Stimulated activated CD8-positive, alpha-beta memory T cell treated with anti-CD3 and anti-CD28 coated beads, Interleukin-4, amount 100 ng/mL, for 4 hours (primary cell): ENCODE measurements at places on chromosomes 2 and 18.

DNA sequence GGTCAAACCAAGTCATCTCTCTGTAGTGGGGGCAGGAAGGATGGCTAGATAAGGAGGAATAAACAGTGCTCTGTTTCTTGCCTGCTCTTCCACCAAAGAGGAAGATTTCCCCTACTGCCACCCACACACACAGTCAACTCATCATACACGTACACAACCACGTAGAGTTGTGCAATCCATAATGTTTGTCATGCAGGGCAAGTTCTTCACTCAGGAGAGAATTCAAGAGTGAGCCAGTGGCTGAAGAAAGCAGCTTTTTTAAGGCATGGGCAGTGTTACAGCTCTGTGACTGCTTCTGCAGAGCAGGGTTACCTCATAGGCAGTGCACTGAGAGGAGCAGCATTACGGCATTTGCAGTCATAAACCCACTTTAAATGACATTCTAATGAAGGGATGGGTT lies 283.0 kb downstream of the RND3 start:
- no peak for DNase-seq

GRCh38 chr2:134668821-134669220 lies 50.0 kb downstream of the TMEM163 start:
- peak; percentile 74 for DNase-seq

DNA sequence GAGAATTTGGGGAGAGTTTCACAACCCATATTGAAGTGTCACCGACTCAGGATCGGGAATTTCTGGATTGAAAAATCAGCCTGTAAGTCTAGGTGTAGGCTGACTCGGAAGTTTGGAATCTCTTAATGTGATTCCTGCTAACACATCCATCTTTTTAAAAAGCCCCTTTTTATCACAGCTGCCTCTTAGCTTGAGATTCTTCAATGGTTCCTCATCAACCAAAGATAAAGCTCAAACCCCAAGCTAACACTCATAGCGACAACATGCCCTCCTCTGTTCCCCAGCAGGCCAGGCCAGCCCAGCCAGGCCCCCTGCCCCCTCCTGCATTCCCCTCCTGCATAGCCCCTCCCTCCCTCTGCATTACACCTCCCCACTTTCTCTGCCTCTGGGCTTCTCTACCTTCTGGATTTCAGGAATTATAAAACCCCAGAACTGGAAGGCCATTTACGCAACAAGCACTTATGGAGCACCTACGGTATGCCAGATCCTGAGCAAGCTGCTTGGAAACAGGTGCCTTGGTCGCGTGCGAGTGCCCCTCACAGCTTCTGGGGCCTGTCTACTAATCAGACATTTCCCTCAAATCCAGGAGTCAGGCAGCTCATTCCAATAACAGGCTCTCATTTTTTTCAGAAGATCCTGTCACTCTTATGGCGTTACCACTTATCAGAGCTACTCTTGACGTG lies 63.4 kb downstream of the EMX1 start:
- no peak for DNase-seq

- DNase-seq: no peak
Measured at GRCh38 chr18:7592305-7593071, 25.4 kb downstream of the PTPRM start.

DNA sequence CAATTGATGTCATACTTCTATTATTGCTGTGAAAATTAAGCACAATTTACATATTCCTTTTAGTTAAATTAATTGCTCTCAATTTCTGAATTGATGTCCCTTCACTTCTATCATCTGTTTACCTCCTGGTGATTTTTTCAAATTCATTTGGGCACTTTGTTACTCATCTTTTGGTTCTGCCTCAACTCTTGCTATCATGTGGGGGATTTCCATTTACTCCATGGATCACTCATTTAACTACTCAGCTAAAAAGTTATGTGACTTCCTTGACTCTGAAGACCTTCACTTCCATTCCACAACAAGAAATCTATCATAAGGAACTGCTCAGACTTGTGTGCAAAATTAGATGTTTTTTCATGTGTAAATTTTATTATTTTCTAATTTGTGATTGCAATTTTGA lies 126.2 kb downstream of the EHBP1 start:
- no peak for DNase-seq

DNA sequence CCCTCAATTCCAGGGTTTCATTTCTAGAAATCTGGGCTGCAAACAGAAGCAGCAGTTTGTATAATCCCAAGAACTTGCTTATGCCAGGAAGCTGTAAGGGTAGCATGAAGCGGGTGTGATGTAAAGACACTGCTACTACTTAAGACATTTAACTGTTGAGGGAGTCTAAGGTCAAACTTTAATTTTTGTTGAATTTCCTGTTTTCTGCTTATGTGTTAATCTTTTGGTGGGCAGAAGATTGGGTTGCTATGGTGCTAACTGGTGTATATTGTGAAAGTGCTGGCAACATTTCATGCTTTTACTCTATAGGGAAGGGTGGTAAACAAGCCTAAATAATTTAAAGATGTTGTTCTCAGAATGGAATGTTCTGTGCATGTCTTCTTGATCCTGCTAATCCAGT lies 2.7 kb downstream of the NCOA1 start:
- DNase-seq: no peak

DNA sequence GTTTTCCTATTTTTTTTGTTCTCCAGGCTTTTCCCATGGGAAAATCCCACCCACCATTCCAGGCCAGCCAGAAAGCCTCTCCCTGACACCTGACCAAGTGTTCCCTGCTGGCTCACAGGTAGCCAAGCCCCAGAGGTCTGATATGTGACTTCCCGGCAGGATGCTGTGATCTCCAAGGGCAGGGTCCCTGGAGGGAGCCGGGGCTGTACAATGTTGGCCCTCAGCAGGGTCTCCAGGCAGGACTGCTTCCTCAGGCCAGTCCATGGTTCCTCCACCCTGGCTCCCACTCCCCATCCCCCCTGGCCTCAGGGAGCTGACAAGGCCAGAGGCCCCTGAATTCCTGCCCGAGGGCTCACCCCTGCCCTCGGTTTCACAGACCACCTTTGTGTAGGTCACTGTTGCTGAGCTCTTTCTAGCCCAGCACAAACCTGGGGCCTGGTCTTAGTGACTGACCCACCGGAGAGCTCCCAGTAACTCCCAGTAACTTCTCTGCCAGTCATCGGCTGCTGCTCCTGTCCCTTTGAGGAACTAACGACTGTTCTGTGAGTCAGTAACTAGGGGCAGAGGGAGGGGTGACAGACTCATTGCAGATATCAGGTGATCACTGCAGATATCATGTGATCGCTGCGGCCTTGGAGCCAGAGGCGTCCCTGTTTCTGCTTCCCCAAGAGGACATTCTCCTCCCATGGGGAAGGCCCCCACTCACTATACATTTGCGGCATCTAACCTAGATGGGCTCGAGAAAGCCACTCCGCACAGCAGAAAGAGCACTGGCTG lies 38.7 kb downstream of the SDC1 start:
- DNase-seq: no peak

- DNase-seq: no peak
Measured at GRCh38 chr2:27701676-27702075, 38.0 kb downstream of the SLC4A1AP start.

- DNase-seq: no peak
Measured at GRCh38 chr2:175166216-175166824, 1.7 kb downstream of the ATF2 start.

DNA sequence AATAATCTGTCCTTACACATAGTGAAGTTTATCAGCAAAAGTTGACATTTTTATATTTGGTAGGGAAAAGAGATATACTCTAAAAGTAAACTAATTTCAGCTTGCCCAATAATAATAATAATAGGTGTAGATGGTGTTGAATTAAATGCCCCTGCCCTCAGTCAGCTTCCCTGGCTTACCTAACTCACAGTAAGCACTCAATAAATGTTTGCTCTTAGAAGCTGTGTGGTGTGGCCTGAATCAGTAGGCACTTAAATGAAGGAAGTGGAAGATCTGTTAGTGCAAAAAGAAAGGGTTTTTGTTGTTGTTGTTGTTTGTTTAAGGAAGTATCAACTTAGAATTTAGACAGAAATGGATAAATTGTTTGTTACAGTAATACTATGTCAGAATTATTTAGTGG lies 36.2 kb downstream of the EML4 start:
- DNase-seq: no peak

GRCh38 chr2:222805591-222806304 lies 55.1 kb upstream of the ACSL3 start:
- DNase-seq: no peak

GRCh38 chr2:238821391-238821790 lies 26.5 kb upstream of the TWIST2 start:
- no peak for DNase-seq

GRCh38 chr2:189848276-189848675 lies 64.0 kb downstream of the PMS1 start:
- DNase-seq: no peak

DNA sequence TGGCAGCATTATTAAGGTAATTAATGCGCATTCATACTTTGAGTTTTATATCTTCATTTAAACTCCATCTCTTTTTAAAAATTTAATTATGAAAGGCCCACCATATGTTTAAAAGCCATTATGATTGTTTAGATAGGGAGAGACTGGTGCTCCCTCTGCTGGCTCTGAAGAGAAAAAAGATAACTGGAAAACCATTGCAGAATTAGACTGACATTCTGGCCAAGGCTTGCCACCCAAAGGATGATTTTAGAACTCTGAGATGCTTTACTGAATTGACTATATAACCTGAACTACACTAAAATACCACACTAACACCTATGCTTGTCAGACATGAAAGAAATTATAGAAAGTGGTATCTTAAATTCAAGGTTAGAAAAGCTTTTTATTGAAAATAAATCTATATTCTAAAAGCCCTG lies 127.6 kb upstream of the SPOPL start:
- DNase-seq: no peak

- no peak for DNase-seq
Measured at GRCh38 chr2:52144590-52144989, 1112.7 kb upstream of the NRXN1 start.

DNA sequence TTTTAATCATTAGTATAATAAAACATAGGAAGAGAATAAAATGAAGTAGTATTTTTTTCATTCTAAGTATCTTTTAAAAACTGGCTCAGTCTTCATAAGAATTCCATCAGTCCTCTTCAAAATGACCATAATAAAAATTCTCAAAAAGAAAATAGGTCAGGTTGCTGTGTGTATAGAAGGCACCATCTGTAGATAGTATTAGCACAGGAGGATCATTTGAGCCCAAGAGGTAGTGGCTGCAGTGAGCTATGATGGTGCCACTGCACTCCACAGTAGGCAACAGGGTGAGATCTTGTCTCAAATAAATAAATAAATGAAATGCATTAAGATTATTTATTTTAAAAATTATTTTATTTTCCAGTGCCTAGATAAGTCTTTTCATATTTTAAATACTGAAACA lies 475.8 kb downstream of the ZNF804A start:
- no peak for DNase-seq

- DNase-seq: no peak
Measured at GRCh38 chr18:22924589-22924988, 8.5 kb upstream of the RBBP8 start.
